ENCODE measurements at places on chromosomes 6 and 20.

- DNase-seq: no peak
Measured at GRCh38 chr6:81892891-81893290, 140.4 kb upstream of the TENT5A start.

GRCh38 chr6:36297051-36297450 lies 27.2 kb downstream of the PNPLA1 start:
- DNase-seq: no peak

DNA sequence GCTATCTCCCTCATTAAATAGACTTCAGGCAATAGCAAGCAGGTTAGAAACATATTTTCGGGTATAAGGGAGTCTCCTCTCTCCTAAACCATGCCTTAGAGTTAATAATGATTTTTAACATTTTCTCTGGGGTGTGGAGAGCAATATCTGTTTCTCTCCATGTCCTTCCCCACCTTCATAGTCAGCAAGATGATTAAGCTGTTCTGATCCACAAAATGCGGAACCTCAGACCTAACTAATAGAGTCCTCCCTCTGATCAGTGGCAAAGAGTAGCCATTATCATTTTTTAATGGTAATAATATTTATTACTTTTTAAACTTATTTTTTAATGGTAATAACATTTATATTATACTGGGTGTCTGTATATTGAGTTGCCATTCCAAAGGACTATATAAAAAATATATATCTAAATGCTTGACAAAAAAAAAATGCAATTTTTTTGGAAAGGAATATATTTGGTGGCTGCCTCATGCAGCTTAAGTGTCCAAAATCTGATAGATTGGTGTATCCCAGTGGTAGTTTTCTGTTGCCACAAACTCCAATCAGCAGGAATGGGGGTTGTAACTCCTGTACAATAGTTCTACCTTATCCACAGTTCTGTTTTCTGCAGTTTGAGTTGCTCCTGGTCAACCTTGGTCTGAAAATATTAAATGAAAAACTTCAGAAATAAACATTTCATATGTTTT lies 14.0 kb upstream of the BTN3A2 start:
- no peak for DNase-seq

GRCh38 chr20:24910461-24910860 lies 38.6 kb upstream of the CST7 start:
- DNase-seq: no peak

DNA sequence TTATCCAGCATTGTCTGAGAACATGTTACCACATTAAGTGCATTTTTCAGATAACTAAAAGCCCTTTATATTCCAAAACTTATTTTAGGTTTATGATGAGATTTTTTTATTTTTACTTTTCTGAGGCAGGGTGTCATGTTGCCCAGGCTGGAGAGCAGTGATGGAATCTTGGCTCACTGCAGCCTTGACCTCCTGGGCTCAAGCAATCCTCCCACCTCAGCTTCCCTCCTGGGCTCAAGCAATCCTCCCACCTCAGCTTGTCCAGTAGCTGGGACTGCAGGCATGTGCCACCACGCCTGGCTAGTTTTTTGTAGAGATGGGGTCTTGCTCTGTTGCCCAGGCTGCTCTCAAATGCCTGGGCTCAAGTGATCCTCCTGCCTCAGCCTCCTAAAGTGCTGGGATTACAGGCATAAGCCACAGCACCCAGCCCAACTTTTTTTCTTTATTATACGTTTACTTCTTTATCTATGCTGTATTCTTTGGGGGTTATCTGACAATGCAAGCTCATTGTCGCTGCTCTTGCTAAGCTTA lies 6.2 kb downstream of the DYNLT1 start:
- no peak for DNase-seq

DNA sequence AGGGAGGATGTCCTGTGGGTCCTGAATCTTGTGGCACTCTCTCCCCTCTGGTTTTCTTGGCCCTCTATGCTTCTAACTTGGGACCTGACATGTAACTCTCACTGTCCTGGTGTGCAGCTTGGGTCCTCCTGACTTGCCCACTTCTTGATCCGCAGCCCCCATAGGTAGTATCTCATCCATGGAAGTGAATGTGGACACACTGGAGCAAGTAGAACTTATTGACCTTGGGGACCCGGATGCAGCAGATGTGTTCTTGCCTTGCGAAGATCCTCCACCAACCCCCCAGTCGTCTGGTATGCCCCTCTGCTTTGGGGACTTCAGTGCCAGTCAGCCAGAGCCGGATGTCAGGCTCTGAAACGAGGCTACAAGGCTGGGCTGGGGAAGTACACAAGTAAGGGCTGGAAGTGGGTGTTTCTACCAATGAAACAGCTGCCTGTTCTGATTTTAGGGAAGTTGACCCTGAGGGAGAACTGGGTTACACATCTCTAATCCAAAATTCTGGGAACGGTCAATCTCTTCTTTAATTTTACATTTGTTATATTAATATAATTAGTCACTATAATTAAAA lies 641 bp downstream of the DBNDD2 start:
- DNase-seq: no peak

DNA sequence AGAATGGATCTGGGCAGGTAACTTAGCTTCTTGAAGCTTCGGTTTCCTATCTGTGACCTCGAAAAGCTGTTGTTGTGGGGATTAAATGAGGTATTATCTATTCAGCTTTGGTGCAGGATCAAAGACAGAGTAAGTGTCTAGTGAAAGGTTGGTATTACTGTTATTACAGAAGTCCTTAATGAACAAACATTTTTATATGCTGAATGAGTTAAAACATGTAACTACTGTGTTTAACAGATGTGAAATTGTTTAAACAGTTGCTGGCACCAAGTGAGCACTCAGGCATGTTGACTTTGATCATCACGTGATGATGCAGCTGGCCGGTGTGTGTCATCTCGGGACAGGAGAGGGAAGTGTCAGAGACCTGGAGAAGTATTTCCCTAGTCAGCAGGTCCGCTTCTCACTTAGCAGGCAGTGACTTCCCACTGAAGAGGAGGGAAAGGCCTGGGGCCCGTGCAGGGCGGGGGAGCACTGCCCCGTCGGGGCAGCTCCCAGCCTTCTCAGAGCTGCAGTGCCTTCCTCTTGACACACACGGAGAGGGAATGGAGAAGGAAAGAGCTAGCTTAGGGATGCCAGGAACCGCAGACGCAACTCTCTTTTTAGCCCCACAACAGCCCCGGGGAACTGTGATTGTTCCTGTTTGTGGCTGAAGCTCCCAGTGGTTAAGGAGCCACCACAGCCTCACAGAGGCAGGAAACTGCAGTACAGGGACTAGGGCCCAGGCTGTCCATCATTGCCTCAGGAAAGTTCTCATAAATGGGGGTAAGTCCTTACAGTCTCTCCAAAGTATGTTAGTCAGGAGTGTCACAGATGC lies 18.0 kb downstream of the TUBB2A start:
- no peak for DNase-seq

- no peak for DNase-seq
Measured at GRCh38 chr6:24911796-24912382, 23.9 kb downstream of the RIPOR2 start.

GRCh38 chr6:116165596-116165995 lies 39.7 kb upstream of the COL10A1 start:
- no peak for DNase-seq

GRCh38 chr6:114040871-114041270 lies 69.9 kb upstream of the HDAC2 start:
- no peak for DNase-seq

GRCh38 chr20:21053002-21053762 lies 53.0 kb downstream of the LINC00237 start:
- no peak for DNase-seq

GRCh38 chr6:109720311-109720710 lies 29.2 kb downstream of the FIG4 start:
- DNase-seq: no peak

DNA sequence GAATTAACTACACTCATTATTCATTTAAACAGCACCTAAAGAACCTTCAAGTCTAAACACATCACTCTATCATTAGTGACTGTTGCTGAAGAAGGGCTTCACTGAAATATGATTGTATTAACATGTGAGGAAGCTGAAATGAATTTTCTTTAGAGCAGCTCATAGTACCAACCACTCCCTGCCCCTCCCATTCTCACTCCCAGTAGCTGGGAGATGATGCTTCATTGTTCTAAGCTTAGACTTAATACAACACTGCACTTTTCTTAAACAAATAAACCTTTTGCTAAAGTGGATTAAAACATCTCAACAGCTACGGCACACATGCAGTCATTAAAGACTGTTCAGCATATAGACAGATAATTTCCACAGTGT lies 63.1 kb downstream of the ATXN1 start:
- no peak for DNase-seq

DNA sequence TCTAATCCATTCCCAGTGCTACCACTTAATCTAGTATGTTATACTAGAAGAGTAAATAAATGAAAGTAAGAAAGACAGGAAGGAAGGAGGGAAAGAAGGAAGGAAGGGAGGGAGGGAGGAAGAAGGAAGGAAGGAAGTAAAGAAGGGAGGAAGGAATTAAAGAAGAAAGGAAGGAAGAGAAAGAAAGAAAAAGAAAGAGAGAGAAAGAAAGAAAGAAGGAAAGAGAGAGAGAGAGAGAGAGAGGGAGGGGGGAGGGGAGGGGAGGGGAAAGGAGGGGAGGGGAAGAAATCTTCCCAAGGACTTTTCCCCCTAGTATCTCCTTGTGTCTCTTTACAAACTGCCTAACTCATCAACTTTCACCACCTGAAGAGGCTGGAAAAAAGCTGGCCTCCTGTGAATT lies 20.8 kb upstream of the MUC21 start:
- no peak for DNase-seq

GRCh38 chr6:23390221-23390620 lies 735.8 kb upstream of the NRSN1 start:
- no peak for DNase-seq

- DNase-seq: no peak
Measured at GRCh38 chr6:45794465-45794864, 221.2 kb downstream of the CLIC5 start.

DNA sequence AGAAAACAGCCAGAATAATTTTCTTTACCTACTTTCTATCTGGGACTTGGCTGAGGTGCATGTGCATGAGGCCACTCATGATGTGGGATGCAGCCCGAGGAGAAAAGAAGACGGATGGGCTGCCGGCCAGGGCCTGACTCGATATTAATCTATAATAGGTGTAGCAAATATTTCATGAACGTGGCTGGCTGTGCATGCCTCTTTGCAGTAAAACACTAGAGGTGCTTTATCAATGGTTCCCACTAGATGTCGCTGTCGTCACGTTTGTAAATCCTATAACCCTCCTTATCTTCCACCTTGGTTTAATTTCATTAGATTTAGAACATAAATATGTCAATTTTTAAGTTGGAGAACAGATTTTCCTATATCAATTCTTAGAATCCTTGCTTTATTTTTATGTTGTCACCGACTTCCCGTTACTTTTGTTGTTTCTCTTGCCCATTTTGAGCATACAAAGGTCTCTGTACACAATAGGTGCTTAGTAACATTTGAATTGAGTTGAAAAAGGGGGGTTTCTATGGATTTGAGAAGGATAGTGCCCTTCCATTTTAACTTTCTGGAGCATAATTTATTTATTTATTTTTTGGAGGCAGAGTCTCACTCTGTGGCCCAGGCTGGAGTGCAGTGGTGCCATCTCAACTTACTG lies 19.6 kb upstream of the FERMT1 start:
- peak; percentile 35 for DNase-seq

GRCh38 chr6:158758451-158758860 lies 60.7 kb downstream of the EZR start:
- DNase-seq: no peak

DNA sequence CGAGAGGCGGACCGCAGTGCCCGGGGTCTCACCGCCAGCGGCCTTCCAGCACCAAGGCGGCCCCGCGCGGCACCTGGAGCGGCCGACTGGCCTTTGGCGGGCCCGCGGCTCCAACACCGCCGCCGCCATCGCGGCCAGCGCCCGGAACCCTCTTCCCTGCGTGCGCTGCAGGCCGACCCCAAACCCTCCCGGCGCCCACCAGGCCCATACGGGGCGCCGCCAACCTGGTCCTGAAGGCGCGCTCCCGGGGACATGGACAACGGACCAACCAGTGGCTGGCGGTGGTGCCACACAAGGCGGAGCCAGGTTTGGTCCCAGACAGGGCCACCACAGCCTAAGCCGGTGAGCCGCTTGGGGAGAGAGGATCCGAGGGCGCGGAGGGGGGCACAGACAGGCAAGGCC lies 1514.8 kb upstream of the DEFB115 start:
- DNase-seq: no peak

GRCh38 chr20:47334022-47334551 lies 22.4 kb downstream of the ZMYND8 start:
- no peak for DNase-seq

- DNase-seq: no peak
Measured at GRCh38 chr6:80976336-80976735, 776.1 kb downstream of the TENT5A start.

Data from GM18507 (cell line).